GM03348 (cell line): ENCODE measurements at places on chromosomes 2 and 18.
A peak's percentile ranks its signal among the peaks of the same experiment; 100 is the strongest.

DNA sequence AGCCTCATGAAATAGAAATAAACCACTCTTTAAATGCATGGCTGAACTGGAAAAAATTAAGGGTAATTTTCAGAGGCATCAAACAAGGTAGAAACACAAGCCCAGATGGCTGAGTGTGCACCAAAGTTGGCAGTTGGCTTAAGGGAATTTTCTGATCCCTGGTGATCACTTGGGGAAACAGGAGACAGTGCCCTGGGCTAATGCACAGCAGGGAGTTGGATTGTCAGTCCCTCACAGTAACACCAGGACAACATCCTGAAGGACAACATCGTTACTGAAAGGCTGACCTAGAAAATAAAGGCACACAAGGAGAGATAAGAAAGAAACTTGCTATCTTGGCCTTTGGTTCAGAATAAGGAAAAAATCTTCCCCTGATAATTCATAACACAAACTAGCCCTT lies 417.0 kb downstream of the SLC4A3 start:
- no peak for DNase-seq

DNA sequence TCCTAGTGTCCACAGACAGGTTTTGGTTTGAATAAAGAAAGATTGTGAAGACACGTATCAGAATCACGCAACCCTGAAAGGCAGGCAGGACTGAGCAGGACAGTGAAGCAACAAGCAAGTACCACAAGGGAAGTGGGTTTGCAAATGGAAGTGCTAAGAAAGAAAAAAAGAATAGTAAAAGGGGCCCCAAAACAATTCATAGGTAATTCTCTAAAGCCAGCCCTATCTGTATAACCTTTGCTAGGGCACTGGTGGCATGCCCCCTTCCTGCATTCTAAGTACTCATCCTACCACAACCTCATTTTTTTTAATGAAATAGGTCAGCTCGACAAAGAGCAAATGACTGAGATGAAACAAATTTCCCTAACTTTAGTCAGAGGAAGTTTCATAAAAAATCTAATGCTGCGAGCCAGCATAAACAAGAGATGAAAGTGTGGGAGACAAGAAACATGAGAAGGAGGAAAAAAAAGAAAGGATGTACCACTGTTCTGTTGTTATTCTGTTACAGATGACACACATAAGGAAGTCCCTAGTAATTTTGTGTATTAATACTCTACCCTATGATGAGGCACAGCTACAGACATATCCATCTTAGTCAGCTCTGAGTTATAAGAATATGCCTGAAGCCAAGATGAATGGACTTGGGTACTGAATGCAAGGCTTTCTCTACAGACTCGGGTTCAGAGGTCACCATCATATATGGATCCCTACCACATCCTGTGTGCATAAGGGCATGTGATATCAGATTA lies 32.2 kb downstream of the IKZF2 start:
- DNase-seq = peak; percentile 44

DNA sequence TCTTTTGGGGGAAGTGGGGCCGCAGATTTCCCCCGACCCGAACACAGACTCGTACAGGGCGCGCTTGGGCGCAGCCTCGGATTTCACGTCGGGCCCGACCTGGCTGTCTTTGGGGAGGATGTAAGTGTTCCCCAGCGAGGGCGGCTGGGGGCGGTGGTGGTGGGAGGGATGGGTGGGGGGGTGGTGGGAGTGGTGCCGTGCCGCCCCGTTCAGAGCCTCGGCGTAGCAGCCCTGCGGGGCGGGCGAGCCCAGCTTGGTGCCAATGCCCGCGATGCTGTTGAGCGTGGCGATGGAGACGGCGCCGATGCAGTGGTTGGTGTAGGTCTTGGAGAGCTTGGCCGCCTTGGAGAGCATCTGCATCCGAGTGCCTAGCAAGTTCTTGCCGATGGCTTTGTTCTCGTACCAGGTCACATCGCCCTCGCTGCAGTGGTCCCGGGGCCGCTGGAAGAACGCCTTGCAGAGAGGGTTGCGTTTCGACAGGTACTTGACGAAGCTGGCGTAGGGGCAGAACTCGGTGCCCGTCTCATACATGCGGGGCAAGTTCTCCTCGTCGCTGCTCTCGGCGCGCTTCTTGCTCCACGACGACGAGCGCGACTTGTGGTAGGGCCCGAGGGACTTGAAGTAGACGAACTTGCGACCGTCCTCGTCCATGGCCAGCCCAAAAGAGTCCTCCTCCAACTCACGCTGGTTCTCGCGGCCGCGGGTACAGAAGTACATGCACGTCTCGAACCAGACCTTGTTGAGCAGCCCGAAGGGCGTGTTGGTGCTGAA lies 1.3 kb downstream of the KCTD1 start:
- DNase-seq = no peak

- no peak for DNase-seq
Measured at GRCh38 chr2:223104336-223105132, 52.5 kb downstream of the KCNE4 start.

DNA sequence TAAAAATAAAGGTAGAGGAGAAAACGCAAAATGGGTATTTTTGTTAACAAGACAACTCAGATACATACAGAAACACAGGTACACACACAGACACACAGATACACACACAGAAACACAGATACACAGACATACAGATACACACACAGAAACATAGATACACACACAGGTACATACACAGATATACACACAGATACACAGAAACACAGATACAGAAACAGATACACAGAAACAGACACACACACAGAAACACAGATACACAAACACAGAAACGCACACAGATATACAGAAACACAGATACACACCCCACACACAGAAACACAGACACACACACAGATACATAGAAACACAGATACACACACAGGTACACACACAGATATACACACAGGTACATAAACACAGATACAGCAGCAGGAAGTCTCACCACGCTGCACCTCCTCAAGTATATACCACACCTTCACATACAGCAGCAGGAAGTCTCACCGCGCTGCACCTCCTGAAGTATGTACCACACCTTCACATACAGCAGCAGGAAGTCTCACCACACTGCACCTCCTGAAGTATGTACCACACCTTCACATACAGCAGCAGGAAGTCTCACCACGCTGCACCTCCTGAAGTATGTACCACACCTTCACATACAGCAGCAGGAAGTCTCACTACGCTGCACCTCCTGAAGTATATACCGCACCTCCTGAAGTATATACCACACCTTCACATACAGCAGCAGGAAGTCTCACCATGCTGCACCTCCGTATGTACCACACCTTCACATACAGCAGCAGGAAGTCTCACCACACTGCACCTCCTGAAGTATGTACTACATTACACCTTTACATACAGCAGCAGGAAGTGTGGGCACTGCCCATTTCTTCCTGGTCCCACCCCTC lies 250.5 kb downstream of the HDAC4 start:
- DNase-seq = no peak

DNA sequence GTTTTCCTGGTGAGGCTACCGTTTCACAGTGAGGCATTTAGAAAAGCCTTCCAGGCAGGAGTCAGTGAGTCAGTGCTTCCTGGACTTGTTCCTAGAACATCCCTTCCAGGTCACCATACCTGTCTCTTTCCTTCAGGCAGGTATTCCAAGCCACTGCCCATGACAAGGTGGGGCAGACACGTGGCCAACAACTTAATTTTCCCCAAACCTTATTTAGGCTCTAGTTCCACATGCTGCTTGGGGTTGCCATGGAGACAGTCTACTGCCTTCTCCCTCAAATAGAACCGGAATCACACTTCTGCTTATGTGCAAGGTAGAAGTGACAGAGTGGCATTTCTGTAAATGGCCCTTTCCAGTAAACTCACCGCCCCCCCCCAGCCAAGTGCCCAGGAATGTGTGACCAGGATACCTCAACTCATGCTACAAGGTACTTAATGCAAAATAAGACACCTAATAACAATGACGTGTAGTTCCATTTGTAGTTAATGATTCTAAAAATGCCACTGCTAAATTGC lies 258.3 kb downstream of the PRKCE start:
- DNase-seq = no peak

- DNase-seq = no peak
Measured at GRCh38 chr2:220701115-220701514, 871.0 kb downstream of the EPHA4 start.

DNA sequence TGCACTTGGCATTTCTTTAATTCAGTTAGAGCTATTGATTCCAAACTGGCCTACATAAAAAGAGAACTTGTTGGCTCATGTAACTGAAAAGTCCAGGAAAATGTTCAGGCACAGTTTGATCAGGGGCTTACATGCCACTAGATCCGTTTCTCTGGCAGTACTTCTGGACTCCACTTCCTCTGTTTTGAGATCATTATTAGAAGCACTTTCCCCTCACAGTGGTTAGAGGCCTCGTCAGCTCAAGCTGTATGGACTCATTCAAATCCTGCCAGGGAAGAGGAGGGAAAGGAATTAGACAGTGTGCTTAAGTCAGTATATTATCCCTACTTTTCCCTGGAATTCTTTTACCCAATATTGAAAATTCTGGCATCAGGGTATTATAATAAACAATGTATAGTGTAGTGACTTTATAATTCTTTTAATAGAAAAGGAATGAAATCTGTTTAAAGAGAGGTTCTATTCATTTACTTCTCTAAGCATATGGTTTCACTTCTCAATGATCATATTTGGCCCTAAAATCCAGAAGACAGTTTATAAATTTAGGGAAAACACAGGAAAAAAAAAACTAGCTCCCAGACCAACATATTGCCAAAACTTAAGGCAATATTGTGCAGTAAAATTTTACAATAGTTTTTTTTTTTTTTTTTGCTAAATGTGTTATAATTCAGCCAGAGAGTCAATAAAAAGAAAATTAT lies 92.0 kb downstream of the ARMC9 start:
- no peak for DNase-seq

GRCh38 chr2:24285484-24286152 lies 74.7 kb downstream of the ITSN2 start:
- DNase-seq = no peak

GRCh38 chr2:236165842-236166795 lies 2.1 kb downstream of the GBX2 start:
- peak; percentile 36 for DNase-seq

DNA sequence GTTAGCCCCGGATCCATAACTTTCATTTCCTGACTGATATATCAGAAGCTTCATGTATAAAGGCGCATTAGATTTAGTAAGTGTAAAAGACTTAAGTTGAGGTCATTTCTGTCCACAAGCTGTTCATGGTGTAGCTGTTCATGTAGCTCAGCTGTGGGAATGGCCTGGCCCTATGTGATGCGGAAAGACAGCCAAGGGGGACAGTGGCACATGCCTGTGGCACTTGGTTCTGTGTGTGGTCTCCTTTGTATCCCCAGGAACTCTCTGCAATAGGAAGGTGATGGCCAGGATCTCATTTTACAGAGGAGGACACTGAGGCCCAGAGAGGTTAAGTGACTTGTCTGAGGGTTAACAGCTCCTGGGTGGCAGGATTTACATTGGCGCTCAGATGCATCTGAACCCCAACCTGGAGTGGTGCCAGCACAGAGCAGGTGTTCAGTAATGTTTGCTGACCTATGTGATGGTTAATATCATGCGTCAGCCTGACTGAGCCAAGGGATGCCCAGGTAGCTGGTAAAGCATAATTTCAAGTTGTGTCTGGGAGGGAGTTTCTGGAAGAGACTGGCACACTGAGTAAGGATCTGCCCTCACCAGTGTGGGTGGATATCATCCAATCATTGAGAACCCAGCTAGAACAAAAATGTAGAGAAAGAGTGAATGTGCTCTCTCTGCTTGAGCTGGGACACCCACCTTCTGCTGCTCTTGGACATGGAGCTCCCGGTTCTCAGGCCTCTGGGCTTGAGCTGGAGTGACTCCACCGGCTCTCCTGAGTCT lies 25.4 kb downstream of the HPCAL1 start:
- DNase-seq = no peak

DNA sequence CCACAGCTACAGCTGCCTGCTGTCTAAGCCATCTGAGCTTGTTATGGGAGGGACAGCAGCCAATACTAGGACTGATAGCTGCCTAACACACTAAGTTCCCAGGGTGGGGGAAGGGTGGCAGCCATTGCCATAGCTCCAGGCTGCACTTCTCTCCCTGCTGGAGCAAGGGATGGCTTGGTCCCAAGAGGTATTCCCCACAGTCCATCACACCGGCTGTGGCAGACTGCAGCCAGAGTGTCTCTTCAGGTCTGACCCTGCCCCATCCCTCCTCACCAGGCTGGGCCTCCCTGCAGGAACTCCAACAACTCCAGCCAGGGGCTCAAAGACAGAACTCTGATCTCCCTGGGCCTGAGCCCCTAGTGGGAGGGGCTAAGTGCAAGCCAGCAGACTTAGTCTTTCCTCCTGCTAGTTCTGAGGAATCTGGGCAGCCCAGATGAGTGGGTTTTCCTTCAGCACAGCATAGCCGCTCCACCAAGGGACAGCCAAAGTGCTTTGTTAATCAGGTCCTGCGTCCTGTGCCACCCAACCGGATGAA lies 632.1 kb downstream of the SOCS6 start:
- no peak for DNase-seq
